ENCODE measurements at places on chromosomes 2 and 18.

GRCh38 chr18:9188359-9189231, 52.0 kb downstream of the ANKRD12 start:
- no peak for DNase-seq

GRCh38 chr2:47843407-47843806, 60.5 kb downstream of the MSH6 start:
- DNase-seq, result no peak

DNA sequence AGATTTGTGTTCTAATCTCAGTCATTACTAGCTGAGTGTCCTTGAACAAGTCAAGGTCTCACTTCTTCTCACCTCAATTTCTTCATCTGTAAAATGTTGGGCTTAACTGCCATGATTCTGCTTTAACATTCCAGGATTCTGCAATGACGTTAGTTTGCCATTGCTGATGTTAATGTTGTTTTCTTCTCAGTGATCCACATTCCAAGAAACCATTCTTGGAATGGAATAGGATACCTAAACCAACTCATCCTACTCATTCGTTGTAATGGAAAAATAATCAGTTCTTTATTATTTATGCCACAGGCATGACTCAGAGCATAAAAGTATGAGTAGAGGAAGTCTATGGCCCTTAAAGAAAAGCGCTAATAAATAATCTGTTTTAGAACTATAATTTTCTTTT, 140.2 kb upstream of the ETAA1 start:
- no peak for DNase-seq

DNA sequence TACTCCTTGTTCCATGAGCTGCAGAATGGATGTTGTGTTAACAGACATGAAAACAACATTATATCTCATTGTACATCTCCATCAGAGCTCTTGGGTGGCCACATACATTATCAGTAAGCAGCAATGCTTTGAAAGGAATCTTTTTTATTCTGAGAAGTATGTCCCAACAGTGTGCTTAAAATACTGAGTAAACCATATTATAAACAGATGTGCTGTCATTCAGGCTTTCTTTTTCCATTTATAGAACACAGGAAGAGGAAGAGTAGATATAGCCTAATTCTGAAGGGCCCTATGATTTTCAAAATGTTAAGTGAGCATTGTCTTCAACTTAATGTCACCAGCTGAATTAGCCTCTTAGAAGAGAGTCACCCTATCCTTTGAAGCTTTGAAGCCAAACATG, 44.3 kb upstream of the CABYR start:
- no peak for DNase-seq
